ENCODE measurements at places on chromosomes 11 and 22.

GRCh38 chr22:41285441-41285819 lies 557 bp downstream of the RANGAP1 start:
- DNase-seq: peak; percentile 87

DNA sequence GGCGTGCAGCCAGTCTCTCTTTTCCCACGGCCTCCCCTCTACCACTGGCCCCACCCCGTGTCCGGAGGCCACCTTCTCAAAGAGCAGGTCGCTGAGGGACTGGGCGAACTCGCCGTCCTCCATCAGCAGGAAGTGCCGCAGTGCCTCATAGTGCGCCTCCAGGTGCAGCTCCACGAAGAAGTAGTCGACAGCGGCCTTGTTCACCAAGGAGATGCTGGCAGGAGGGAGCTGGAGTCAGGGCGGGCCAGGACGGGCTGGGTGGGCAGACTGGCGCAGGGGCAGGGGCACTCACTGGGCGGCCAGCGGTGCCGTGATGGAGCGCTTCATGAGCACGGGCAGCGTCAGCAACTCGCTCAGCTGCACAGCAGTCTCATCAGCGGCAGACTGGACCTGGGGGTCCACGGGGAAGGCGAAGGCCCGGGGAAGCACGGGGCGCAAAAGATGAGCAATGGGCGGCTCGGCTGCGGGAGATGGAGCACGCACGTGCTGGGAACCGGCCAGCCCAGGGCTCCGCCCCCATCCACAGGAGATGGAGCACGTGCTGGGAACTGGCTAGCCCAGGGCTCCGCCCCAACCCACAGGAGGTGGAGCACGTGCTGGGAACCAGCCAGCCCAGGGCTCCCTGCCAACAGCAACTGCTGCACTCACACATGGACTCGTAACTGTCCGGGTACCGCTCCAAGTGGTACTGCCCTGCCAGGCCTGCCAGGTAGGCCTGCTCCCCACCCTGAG lies 18.4 kb downstream of the SELENOO start:
- no peak for DNase-seq

- DNase-seq: no peak
These were observed 334.5 kb downstream of the RAB38 start for GRCh38 chr11:87840786-87841185.

DNA sequence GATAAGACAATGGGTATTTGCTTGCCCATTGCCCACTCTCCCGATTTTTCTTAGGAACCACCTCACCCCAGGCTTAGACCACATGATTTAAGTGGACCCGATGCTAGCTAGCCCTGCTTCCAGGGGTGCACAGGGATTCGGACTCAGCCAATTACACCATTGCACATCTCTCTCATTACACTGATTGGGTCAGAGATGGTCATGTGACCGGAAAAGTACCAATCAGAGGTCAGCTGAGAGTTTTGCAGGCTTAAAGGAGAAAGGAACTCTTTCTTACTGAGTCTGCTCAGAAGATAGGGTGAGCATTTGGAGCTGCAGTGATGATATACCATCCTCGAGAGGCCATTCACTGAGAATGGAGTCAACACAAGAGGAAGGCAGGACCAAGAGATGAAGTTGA lies 12.2 kb upstream of the ANKK1 start:
- DNase-seq: no peak

GRCh38 chr11:63610604-63611394 lies 3.4 kb downstream of the PLAAT3 start:
- DNase-seq: no peak

DNA sequence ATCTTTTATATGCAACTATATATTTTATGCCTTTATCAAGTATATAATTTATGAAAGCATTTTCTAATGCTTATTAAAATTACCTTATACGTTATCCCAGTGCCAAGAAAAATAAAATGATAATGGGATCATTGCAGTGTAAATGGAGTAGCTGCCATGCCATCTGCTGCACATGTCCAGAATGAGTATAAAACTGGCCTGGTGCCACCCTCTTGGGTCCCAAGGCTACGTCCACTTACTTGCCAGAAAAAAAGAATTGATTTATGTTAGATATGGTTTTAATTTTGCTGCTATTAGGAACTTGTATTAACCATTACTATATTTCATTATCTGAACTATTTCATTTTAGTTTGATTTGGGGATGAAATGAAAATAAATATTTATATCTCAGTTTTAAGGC lies 1127.1 kb upstream of the CNTN5 start:
- no peak for DNase-seq

- DNase-seq: no peak
These were observed 17.7 kb downstream of the PHLDB1 start for GRCh38 chr11:118625036-118625690.

GRCh38 chr22:28375761-28376534 lies 303.7 kb downstream of the TTC28 start:
- no peak for DNase-seq

GRCh38 chr22:43211941-43212433 lies 25.1 kb upstream of the TTLL12 start:
- no peak for DNase-seq

Data from CD4-positive, alpha-beta T cell (primary cell).